Stimulated activated CD4-positive, alpha-beta T cell treated with anti-CD3 and anti-CD28 coated beads, TNF-alpha, amount 100 ng/mL, for 24 hours (primary cell): ENCODE measurements at places on chromosomes 4 and X.

GRCh38 chrX:130851569-130851968 lies 51.4 kb downstream of the ENOX2 start:
- no peak for DNase-seq

- DNase-seq, result no peak
These were observed 1526.2 kb downstream of the RPA4 start for GRCh38 chrX:98409867-98410266.

- no peak for DNase-seq
These were observed 8.7 kb downstream of the WDFY3 start for GRCh38 chr4:84957514-84958420.

DNA sequence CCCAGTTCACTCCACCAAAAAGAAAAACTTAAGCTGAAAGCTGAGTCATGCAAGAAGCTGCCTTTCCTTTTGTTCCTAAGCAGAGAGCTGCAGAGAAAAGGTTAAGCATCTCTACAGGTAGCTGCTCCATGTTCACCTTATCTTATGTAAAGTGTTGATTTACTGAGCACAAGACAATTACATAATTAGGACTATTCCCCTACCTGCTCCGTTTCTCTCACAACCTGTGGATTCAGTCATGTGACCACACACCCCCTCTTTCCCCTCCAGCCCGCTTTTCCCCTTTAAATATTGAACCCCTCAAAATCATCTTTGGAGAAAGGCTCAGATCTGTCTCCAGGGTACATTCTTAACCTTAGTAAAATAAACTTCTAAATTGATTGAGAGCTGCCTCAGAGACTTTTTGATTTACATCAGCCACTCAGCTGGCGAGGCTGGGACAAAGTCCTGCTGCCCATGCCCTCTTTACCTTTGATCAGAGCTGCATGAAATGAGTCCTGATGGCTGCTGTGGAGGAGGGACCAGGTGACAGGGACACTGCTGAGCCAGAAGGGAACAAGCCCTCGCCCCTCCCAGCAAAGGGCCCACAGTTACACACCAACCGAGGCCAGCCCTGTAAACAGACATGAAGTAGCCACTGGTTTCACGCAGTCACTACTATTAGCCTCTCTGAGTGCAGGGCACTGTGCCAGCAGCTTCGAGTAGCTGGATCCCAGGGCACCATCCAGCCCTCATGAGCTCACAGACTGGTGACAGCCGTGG lies 53.9 kb upstream of the C4orf50 start:
- no peak for DNase-seq

GRCh38 chr4:17142232-17142711 lies 243.8 kb upstream of the LDB2 start:
- DNase-seq, result no peak

- DNase-seq, result no peak
These were observed 76.7 kb downstream of the CPEB2 start for GRCh38 chr4:15078682-15079642.
